ENCODE measurements at places on chromosomes 5 and 9.

GRCh38 chr5:139392678-139393496 lies 2.0 kb downstream of the PROB1 start:
- no peaks in the 10 kb centered on the region for H3K36me3 ChIP-seq
- no peak overlapping the region for H3K27ac ChIP-seq

DNA sequence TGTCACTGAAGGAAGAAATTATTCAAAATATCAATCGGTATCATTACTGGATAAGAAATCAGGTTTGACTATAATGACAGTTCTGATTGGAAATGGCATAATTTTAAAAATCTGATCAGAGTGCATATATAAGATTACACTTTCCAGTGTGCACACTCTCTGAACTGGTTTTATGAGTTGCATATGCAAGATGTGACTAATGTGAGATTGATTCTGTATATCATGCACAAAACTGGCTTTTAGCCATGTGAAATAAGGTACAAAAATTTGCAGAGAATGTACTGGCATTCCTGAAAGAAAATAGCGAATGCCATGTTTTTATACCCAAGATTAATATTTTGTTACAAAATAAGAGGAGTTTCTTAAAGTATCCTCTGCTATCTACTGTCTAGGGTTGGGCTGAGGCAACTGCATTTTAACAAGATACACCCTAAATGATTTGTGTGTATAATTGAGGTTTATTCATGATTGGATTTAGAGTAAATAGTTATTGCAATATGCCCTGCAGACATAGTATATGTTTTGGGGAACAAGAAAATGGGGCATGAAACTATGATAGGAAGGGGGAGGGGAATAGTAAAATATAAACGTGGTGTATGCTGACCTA lies 70.7 kb downstream of the LNPEP start:
- no peak overlapping the region for H3K27ac ChIP-seq
- no peaks in the 10 kb centered on the region for H3K4me1 ChIP-seq
- no peak overlapping the region for H3K4me3 ChIP-seq
- no peaks in the 10 kb centered on the region for H3K27me3 ChIP-seq

DNA sequence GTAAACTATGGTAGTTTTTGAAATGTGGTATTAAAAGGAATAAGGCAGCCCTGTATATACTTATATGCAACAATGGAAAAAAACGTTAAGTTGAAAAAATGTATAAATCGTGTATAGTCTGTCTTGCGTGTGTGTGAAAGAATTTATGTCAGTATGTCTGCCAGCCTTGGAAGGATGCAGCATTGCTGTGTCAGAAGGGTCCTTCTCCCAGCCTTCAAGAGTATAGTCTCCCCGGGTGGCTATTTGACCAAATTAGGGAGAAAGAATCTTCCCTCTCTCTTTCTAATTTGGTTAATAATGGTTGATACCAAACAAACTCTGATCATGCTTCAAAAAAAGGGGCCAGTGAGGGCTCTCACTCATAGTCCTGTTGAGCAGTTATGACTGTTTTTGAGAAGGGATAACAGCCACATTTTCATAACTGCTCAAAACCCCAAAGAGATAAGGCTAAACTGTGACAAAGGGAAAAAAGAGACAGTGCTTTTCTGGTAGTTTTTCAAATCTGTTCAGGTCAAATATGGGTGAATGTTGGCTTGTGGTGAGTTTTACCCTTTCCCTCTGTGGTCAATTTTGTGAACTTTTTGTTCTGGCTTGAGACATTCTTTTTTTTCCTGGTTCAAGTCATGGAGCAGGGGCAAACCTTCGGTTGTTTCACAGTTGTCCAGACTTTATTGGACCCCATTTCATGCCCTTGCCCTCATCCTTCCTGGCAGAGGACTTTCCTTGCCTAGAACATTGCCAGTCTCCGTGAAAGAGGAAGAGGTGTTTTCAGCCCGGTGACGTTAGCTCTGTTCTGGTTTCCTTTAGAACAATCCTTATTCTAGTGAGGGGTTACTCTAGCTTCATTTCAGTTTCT lies 21.0 kb downstream of the SNX30 start:
- no peak for DNase-seq
- no peaks in the 10 kb centered on the region for H3K27me3 ChIP-seq
- peak overlapping the region; percentile 2 for H3K27ac ChIP-seq
- H3K36me3 ChIP-seq: no peaks in the 10 kb centered on the region

- no peak overlapping the region for H3K27ac ChIP-seq
- no peak for DNase-seq
- H3K4me1 ChIP-seq: no peaks in the 10 kb centered on the region
- H3K27me3 ChIP-seq: no peaks in the 10 kb centered on the region
- no peaks in the 10 kb centered on the region for H3K36me3 ChIP-seq
These were observed 69.6 kb downstream of the PTPDC1 start for GRCh38 chr9:94153905-94154304.

DNA sequence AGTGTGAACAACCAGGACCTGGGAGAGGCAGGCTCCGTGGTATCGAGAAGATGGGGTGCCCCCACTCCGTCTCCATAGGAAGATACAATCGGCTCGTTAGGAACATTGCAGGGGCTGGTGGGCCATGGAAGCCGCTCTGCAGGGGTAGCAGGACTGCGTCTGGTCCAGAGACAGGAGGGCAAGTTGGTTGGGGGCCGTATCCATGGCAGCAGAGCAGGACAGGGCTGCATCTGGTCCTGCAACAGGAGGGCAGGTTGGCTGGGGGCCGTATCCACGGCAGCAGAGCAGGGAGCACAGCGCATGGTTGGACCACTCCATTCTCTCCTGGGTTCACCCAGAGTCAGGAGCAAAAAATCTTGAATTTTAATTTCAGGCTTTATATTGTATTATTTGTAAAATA lies 98.2 kb downstream of the ANKRD33B start:
- peaks cover 6% of the 10 kb centered on the region for H3K27me3 ChIP-seq
- H3K27ac ChIP-seq: no peak overlapping the region
- H3K36me3 ChIP-seq: no peaks in the 10 kb centered on the region
- no peak overlapping the region for H3K4me3 ChIP-seq

DNA sequence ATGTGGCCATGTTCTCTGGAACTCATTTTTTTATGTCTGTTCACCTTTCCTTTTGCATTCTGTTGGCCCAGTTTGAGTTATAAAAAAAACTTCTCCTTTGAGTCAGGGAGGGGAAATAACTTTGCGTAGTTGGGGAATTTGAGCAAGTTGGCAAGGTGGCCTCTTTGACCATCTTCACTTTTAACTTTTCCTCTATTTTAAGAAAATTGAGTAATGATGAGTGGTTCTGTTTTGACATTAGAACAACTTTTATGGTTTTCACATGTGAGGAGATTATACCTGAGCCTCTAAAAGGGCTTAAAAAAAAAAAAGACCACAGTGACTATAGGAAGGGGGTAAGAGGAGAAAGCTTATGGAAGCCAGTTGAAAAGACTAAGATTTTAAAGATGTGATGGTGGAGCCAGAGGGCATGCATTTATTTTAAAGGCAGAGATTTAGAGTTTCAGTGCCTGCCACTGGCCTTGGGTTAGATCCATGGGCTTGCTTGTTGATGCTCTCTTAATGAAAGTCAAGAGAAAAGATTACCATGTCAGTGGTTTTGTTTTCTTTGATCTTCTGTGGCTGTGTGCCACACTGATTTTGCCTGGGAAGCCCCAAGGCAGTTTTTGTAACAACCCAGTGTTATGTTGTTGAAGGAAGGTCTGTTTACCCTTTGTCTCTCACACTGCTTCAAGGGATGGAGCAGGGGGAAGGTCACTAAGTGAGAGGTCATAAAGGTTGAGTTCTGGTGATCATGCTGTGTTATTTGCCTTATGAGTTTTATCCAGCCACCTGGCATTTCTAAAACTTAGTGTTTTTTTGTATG lies 219.7 kb upstream of the CD180 start:
- H3K36me3 ChIP-seq: no peaks in the 10 kb centered on the region
- DNase-seq: no peak
- peaks cover 4% of the 10 kb centered on the region for H3K4me1 ChIP-seq
- no peak overlapping the region for H3K4me3 ChIP-seq
- no peak overlapping the region for H3K27ac ChIP-seq
- no peaks in the 10 kb centered on the region for H3K27me3 ChIP-seq

DNA sequence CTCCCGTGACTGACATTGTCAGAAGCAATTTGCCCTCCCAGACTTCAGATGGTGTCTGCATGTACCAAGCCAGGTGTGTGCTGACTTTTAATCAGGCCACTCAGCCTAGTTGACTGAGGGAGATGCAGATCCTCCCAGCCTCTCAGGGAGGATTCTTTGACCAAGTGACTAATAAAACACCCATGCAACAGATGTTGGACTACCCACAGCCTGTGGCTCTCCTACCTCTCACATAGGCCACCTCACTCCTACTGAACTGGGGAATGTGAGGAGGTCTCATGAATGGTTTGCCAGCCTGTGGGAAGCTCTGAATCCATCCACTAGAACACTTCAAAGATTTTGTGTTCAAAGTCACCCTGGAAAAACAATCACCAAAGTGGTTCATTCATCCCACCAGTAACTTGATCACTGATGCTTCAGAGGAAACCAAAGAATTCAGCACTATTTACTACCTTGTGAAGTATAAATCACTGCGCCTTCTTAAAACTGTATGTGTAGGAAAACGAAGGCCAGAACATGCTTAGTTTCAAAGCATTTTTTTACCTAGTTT lies 80.1 kb downstream of the ESM1 start:
- no peak for DNase-seq
- no peaks in the 10 kb centered on the region for H3K36me3 ChIP-seq
- no peak overlapping the region for H3K27ac ChIP-seq

DNA sequence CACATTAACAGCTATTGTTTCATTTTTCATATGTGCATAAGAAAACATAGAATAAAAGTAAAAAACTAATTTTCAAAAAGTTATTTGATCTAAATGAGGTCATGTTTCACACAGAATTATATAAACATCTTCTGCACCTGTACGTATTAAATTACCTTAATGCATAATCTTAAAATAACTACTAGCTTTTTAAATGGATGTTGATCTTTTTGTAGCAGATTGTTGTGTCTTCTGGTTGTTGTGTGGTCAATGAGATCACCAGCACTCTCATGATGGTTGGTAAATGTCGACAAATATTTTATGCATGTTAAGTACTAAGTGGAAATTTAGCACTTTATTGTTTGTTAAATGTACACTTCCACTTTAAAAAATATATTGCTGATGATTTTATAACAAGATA lies 162.0 kb downstream of the AP3B1 start:
- no peaks in the 10 kb centered on the region for H3K4me1 ChIP-seq
- no peak overlapping the region for H3K4me3 ChIP-seq
- no peak for DNase-seq
- no peak overlapping the region for H3K27ac ChIP-seq

GRCh38 chr5:160266044-160266443 lies 36.7 kb downstream of the FABP6 start:
- H3K27ac ChIP-seq: no peak overlapping the region
- no peak for DNase-seq
- H3K4me1 ChIP-seq: no peaks in the 10 kb centered on the region
- H3K36me3 ChIP-seq: no peaks in the 10 kb centered on the region
- no peak overlapping the region for H3K4me3 ChIP-seq

GRCh38 chr9:1100945-1101344 lies 50.8 kb downstream of the DMRT2 start:
- H3K4me3 ChIP-seq: no peak overlapping the region
- no peaks in the 10 kb centered on the region for H3K27me3 ChIP-seq
- DNase-seq: no peak
- no peaks in the 10 kb centered on the region for H3K4me1 ChIP-seq
- no peak overlapping the region for H3K27ac ChIP-seq

- H3K4me1 ChIP-seq: no peaks in the 10 kb centered on the region
- DNase-seq: no peak
- no peaks in the 10 kb centered on the region for H3K36me3 ChIP-seq
These were observed 5.5 kb upstream of the N4BP3 start for GRCh38 chr5:178107756-178108310.

DNA sequence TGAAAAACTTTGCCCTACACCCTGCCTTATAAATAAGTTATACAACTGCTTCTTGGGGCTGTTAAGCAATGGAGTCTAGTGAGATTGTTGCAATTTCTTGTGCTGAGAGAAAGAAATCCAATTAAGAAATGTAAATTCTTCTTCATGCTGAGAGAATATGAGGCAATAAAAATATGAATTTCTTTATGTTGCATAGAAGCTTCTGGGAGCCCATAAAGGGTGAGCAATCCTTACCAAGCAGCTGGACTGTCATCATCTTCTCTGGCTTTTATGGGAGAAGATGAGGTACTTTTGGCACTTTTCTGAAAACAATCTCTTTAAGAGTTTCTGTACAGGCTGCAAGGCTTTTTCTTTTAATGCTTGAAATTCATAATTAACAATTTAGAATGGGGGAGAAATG lies 204.3 kb downstream of the DMRTA1 start:
- H3K4me1 ChIP-seq: no peaks in the 10 kb centered on the region
- H3K36me3 ChIP-seq: no peaks in the 10 kb centered on the region
- no peaks in the 10 kb centered on the region for H3K27me3 ChIP-seq
- H3K27ac ChIP-seq: no peak overlapping the region
- no peak for DNase-seq

DNA sequence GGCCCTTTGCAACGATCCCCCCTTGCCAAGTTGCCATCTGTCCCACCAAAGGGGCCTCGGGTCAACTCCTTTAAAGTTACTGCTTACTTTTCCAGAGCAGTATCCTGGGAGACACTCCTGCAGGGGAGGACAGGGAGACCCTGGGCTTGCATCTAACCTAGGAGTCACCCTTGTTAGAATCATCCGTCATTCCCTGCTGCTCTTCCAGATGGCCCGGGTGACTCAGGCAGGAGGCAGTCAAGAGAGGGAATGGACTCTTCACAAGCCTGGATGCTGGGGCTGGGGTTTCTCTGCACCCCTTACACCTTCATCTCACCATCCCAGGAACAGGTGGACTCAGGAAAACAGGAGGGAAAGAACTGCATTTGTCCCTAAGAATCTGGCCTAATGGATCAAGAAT lies 175.6 kb downstream of the GABBR2 start:
- H3K36me3 ChIP-seq: no peaks in the 10 kb centered on the region
- no peak for DNase-seq
- no peak overlapping the region for H3K27ac ChIP-seq

DNA sequence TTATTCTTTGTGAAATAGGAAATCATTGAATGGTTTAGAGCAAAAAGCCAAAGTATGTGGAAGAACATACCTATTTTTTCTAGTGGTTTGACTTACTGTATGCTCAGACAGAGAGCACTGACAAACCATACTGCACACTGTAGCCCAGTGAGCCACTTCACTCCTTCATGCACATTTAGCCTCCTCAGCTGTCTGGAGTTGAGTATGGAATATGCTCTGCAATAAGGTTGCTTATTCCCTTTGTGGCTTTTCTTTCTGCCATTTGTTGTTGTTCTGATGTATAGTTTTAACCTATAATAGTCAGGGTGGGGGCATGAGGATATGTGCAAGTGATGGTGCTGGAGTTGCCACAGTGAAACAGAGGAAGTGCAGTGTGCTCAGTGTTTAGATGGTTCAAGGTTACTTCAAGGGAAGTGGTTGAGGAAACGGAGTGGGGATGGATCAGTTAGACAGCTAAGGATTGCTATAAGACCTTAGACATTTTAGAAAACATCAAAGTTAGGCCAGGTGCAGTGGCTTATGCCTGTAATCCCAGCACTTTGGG lies 100.7 kb downstream of the CDC42SE2 start:
- no peaks in the 10 kb centered on the region for H3K4me1 ChIP-seq
- H3K27me3 ChIP-seq: no peaks in the 10 kb centered on the region
- H3K4me3 ChIP-seq: no peak overlapping the region
- peaks cover 11% of the 10 kb centered on the region for H3K36me3 ChIP-seq

Data from tibial artery (tissue), 4 donors.